ENCODE measurements at places on chromosomes 6 and 20. TPM values are rescaled to one million over a fixed set of nuclear protein-coding genes. Genes with fewer than 3 reads are reported as not detected.

DNA sequence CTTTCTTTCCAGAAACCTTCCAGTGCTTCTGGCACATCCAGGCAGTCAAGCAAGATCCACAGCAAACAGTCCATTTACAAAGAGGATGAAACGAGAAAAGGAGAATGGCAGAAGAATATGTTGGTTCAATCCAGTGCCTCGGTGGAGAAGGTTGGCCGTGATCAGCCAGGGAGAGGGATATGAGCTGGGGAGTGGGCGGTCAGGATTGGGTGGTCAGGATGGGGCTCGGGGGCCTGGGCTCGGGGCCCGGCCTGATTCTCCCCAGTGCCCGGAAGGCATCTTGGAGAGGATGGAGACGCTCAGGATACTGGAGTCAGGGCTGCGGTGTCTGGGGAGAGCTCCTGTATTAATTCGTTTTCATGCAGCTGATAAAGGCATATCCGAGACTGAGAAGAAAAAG, 61.3 kb downstream of the EFCAB8 start:
- no peak overlapping the region for H3K4me3 ChIP-seq
- H3K4me1 ChIP-seq, result no peaks in the 10 kb centered on the region
- H3K27ac ChIP-seq, result no peak overlapping the region
- H3K36me3 ChIP-seq, result no peaks in the 10 kb centered on the region
- DNase-seq, result no peak

DNA sequence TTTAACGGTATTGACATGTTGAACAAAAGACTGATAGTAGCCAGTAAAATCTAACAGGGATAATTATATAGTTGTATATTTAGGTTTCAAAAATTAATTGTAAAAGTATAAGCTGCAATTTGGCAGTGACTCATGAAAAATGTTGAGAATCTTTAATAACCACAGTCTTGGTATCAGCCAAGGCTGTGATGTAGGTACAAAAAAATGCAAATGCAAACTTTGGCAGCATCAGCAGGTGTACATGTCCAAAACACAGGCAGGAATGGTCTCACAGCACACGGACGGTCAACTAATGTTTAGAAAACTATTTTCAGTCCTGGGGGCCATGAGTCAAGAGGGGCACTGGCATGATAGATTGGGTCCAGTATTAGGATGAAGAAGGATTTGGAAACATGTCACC, 58.5 kb upstream of the BEND3 start:
- DNase-seq, result no peak
- no peak overlapping the region for H3K27ac ChIP-seq
- H3K36me3 ChIP-seq, result peaks cover 8% of the 10 kb centered on the region
- no peak overlapping the region for H3K4me3 ChIP-seq

Gene SMOC2
- total RNA-seq, result 1.8 TPM

- H3K27ac ChIP-seq, result no peak overlapping the region
- H3K36me3 ChIP-seq, result peaks cover 7% of the 10 kb centered on the region
- H3K27me3 ChIP-seq, result no peaks in the 10 kb centered on the region
- DNase-seq, result no peak
- H3K4me3 ChIP-seq, result no peak overlapping the region
These were observed 81.9 kb downstream of the ANKS1A start for GRCh38 chr6:34970957-34971356.

DNA sequence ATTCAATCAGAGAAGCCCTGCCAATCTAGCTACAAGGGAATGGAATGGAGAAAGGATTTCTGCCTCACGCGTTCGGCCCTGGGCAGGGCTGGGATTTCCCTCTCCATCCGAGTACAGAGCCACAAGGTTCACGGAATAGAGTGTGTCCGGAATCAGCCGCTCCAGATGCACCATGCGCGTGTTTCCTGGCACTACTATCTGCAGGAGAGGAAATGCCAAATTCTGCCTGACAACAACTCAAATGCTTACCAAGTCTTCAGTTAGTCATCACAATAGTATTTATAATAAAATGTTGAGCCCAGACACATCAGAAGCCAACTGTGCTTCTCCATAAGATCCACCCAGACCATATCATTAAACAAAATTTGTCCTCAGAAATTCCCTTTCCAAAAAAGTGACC, 75.1 kb downstream of the COL12A1 start:
- DNase-seq, result no peak
- H3K36me3 ChIP-seq, result no peaks in the 10 kb centered on the region
- no peak overlapping the region for H3K4me3 ChIP-seq
- no peaks in the 10 kb centered on the region for H3K27me3 ChIP-seq

DNA sequence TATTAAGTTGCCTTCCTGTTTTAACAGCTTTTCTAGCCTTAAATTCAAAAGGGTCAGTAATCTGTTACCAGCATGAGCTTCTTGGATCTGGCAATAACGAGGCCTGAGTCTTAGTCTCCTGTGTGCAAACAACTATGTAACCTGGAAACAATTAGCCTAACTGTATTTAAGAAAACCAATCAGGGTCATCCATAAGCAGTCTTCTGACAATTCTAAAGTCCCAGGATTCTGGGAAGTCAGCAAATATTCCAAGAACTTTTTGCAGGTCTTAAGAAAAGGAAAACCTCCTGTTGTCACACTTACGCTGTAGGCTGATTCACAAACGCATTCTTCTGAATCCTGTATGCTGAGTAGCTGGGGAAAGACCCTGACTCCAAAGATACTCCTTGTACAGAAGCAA, 90.4 kb downstream of the COL12A1 start:
- H3K4me3 ChIP-seq, result no peak overlapping the region
- no peaks in the 10 kb centered on the region for H3K4me1 ChIP-seq
- no peak overlapping the region for H3K27ac ChIP-seq
- no peaks in the 10 kb centered on the region for H3K27me3 ChIP-seq
- no peak for DNase-seq

DNA sequence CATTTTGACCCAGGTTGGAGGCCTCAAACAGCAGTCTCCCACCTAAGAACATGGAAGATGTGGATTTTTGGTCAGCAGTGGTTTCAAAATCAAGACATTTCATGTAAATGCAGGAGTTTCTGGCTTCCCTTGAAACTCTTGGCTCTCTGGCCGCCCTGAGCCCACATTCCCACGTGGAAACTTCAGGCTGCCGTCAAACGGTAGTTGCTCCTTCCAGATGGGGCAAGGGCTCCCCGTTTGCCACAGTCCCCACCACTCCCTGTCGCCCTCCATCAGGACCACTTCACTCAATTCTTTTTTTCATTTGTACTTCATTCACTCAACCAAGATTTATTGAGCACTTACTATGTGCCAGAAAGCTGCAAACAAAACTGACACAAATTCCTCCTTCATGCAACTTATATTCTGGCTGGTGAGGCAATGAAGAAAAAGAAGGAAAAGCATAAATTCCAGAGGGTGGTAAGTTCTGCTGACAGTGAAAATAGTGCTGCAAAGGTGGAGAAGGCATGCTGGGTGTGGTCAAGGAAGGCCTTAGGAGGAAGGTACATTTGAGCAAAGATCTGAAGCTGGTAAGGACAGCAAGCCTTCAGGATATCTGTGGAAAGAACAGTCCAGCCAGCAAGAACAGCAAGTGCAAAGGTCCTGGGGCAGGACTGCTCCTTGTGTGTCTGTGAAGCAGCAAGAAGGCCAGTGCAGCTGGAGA, 62.9 kb upstream of the PTPN1 start:
- H3K27me3 ChIP-seq, result no peaks in the 10 kb centered on the region
- no peaks in the 10 kb centered on the region for H3K36me3 ChIP-seq
- H3K27ac ChIP-seq, result no peak overlapping the region
- no peaks in the 10 kb centered on the region for H3K4me1 ChIP-seq

Gene KIF13A
- total RNA-seq, result 38.2 TPM

Gene ADGB
- not detected for total RNA-seq

DNA sequence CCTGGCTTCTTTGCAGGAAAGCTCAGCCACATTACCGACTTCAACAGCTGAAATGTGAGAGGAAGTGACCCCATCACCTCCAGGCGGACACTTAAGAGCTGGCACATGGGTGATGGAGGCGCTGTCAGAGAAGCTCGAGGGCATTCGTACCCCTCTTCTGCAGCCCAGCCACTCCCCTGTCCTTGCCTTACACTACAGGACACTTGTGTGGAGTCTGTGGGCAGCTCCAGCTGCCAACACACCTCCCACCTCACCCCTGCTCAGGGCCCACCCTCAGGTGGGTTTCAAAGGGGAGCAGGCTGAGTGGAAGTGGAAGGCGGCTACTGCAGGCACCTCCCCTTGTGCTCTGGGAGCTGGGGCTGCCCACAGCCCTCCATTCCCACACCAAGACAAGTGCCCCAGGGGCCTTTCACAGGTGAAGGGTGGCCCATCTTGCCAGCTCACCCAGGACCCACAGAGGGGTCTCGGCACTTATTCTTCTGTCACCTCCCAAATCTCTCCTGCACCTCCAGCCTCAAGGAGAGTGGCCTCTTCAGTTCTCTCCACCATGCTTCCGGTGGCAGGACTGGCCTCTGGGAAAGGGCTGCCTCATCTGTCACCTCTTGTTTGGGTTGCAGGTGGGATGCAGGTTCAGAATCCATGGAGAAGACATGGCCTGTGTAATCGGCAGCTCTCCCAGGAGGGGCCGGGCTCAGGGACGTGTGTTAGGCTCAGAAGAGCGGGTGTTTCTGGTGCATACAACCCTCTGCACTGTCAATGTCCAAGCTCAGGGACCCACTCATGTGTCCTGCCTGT, 49.8 kb downstream of the IRF4 start:
- H3K4me3 ChIP-seq, result no peak overlapping the region
- no peaks in the 10 kb centered on the region for H3K36me3 ChIP-seq
- H3K27me3 ChIP-seq, result no peaks in the 10 kb centered on the region
- no peaks in the 10 kb centered on the region for H3K4me1 ChIP-seq
- no peak for DNase-seq

DNA sequence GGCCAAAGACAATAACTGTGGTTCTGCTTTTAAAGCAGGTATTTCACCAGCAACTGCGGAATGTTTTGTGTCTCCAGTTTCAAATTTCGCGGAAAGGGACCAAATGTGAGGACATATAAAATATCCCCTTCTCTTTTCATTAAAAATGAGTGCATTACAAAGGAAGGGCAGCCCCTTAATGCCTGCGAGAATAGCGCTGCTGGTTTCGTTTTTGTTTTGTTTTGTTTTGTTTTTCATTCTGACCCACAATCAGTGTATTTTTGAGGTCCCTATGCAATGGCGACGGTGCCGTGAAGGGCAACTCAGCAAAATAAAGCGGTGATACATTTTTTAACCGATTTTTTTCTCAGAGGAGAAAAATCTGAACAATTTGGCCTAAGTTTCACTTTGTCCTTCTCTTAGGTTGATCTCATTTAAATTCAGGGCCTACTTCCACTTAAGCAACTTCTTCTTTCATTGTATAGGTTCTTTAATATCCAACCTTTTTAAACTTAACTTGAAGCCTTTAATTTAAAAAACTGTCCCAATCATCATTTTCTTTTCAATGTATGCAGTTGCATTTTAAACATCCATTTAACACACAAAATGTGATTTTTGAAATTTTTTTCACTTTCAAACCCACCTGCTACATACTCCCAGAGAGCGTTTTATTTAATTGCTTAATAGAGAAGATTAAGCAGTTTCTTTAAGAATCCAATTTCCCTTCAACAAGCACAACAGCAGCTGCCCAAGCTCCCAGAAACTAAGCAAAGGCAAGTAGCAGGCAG, 2.9 kb upstream of the HIVEP2 start:
- H3K27me3 ChIP-seq, result no peaks in the 10 kb centered on the region
- DNase-seq, result no peak
- H3K27ac ChIP-seq, result no peak overlapping the region
- H3K36me3 ChIP-seq, result no peaks in the 10 kb centered on the region
- H3K4me3 ChIP-seq, result peak overlapping the region; percentile 76

GRCh38 chr6:147382945-147383554, 125.4 kb upstream of the SAMD5 start:
- H3K27me3 ChIP-seq, result no peaks in the 10 kb centered on the region
- H3K4me1 ChIP-seq, result no peaks in the 10 kb centered on the region
- H3K4me3 ChIP-seq, result no peak overlapping the region
- peaks cover 26% of the 10 kb centered on the region for H3K36me3 ChIP-seq
- H3K27ac ChIP-seq, result no peak overlapping the region

Gene DDO
- not detected for total RNA-seq

Gene SLC17A9
- total RNA-seq, result 19.9 TPM

Gene PKIG
- total RNA-seq, result 23.0 TPM

Gene LY6G6F
- not detected for total RNA-seq
